Uterus (tissue), 4 donors: ENCODE measurements at places on chromosomes 11 and 22.

- no peak for DNase-seq
Measured at GRCh38 chr22:36565686-36566085, 36.7 kb upstream of the EIF3D start.

GRCh38 chr11:76888989-76889388 lies 28.3 kb downstream of the ACER3 start:
- DNase-seq, result no peak

DNA sequence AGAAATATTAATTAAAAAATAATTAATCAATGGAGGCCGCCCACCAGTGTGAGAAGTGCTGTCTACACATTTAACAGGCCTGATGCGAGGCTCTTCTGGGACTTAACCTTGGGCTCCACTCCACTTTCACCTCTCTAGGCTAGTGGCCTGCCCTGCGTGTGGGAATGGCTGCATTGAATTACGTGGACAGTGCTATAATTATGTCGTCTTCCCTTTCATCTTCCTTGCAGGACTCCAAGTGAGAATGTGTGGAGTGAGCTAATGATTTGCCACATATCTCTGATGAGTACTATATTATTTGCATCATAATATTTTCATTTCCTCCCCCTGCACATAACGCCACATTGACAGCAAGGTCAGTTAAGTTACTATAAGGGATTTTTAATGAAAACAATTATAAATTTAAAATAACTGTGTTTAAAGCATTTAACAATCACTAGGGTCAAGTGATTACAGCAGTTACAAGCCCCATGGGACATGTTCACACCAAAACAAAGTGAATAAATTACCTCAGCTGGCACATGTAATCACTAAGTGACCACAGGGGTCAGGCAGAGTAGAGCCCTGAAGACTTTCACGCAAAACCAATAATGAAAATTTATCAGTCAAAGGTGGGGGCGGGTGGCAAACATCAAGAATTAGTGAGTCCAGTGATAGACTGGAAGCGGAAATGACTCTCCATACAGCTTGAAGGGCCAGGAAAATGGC lies 63.5 kb downstream of the MPPED2 start:
- no peak for DNase-seq

DNA sequence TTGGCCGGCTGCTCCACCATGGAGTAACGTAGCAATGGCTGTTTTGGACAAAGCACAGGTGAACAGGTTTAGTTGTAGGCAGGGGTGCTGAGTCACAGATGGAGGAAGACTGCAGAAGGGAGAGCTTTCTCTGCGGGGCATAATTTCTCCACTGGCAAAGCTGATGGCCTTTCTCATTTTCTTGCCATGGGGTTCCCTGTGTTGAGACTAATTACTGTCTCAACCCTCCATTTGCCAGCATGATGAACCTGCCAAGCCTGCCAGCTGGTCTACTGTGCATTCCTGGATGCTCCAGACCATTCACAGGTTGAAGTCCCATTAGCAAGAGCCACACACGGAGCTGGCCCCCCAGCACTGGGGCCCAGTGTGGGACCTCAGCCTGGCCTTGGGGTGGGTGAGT lies 202.4 kb downstream of the BARX2 start:
- DNase-seq, result no peak

DNA sequence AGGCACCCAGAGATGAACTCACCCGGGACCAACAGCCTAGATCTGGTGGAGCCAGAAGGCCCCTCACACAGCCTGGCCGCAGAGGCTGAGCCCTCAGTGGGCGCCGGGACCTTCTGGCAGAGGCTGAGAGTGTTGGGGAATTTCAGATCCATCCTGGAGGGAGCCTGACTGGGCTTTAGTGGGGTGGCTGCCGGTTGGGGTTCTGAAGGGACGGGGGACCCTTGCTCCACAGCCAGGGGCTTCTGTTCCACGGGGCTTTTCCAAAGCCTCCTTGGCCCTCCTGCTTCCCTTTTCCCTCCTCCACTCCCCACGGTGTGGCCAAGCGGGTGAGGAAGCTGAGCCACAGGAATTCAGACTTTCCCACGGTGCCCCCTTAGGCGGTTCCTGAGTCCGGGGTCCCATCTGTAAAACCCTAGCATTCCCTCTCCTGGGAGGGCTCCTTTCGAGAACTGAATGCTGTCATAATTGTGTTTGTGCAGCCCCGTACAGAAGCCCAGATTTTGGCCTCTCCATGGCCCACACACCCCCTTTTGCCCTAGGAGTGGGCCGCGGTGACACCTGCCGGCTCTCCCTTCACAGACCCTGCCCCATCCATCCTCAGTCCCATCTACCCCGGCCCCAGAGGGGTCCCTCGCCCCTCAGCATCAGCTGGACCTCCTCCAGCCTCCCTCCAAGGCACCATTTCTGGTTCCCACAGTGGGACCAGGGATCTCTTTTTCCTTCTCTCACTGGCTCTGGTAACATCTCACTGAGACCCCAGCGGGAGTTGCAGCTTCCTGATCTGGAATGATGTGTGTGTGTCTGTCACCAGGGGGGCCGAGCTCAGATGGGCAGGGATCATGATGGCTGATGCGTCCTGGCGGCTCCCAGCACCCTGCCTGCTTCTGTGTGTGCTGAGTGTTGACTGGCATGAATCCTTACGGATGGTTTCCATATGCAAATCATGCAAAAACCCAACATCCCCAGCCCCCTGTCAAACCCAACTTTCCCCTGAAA lies 1048.4 kb downstream of the TBC1D22A start:
- no peak for DNase-seq

DNA sequence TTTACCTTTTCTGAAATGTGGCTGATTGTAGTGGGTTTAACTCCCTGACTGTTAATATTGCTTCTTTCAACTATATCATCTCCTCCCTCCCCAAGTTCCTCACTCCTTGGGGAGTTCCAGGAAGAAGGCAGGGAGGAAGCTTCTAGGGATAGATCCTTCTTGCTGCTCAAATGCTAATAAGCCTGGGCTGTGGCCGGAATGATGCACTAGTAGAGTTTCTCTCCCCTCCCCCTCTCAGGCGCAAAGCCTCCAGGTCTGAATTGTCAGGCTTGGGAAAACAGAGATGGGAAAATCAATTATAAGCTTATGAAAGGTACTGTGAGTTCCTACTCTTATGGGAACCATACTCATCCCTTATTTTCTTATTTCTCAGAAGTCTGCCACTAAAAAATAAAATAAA lies 30.8 kb downstream of the FEZ1 start:
- no peak for DNase-seq

GRCh38 chr11:100612766-100613165 lies 74.3 kb upstream of the ARHGAP42 start:
- no peak for DNase-seq

DNA sequence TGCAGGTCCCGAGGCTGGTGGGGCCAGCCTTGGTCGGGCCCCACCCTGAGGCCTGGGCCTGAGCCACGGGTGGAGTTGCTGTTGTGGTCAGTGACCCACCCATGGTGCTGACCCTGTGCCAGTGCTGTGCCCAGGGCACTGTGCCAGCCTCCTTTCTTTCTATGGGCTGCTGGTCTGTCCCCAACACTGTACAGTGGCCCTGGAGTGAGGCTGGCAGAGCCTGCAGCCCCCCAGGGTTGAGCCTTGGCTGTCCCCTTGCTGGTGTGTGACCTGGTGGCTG lies 1235.7 kb downstream of the BRD1 start:
- DNase-seq, result no peak
